Natural killer cell (primary cell): ENCODE measurements at places on chromosomes 5 and 9.

GRCh38 chr9:36946653-36947052 lies 87.4 kb downstream of the PAX5 start:
- no peaks in the 10 kb centered on the region for H3K4me1 ChIP-seq
- no peak for DNase-seq
- no peaks in the 10 kb centered on the region for H3K27me3 ChIP-seq
- H3K4me3 ChIP-seq: no peak overlapping the region
- H3K27ac ChIP-seq: no peak overlapping the region

DNA sequence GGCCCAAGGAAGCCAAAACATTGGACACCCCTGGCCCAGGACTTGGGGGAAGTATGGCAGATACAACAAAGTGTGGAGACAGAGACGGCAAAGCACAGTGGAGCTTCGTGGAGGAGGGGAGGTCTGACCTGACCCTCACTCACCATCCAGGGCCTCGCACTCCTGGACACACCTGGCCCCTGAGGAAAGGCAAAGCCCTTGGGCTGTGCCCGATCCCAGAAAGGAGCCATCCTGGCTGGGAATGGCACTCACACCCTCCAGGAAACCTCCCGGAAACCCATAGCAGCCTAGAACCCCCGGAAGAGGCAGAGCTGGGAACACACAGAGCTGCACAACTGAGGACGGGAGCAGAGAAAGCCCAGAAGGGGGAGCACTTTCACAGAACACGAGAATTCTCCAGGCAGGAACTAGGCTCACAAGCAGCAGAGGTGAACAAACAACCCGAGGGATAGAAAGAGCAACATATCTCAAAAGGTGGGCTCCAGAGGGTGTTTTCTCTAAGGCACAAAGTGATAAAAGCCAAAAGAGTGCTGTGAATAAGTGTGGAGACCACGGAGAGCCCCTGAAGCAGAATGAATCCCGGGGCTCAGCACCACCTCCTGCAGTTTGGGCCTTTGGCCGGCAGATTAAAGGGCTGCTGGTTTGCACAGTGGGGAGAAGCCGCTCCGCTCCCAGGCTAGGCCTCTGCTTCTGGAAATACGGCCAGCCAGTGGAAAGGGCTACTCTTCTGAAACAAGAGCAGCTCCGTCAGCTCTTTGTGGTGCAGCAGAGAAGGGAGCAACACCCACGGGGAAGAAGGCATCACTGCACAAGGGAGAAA lies 108.2 kb downstream of the UBE2R2 start:
- H3K27me3 ChIP-seq: no peaks in the 10 kb centered on the region
- H3K36me3 ChIP-seq: peaks cover 71% of the 10 kb centered on the region
- H3K4me1 ChIP-seq: no peaks in the 10 kb centered on the region
- no peak overlapping the region for H3K27ac ChIP-seq
- peak; percentile 44 for DNase-seq
- no peak overlapping the region for H3K4me3 ChIP-seq

- H3K4me1 ChIP-seq: peaks cover 81% of the 10 kb centered on the region
- H3K27me3 ChIP-seq: no peaks in the 10 kb centered on the region
- H3K27ac ChIP-seq: peak overlapping the region; percentile 89
- peak overlapping the region; percentile 1 for H3K4me3 ChIP-seq
- peak; percentile 86 for DNase-seq
Observed at GRCh38 chr9:133371261-133371711, 4.6 kb downstream of the SURF4 start.

DNA sequence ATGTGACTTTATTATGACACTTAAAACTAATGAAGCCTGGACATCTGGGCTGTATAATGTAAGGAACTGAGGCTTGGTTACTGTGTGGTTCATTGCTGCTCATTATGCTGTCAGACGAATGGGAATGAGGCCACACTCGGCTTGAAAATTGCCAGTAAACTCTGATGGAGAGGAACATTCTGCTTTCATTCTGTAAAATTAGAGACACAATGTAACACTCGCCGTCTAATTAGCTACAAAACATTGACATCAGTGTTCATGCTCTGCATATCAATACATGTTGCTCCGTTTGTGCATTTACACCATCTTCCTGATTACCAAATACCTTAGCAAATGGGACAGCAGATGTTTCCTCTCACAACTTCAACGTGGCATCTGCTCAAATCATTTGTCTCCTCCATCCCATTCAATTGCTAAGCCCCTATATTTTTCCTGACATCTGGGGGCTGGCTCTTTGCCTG lies 133.0 kb downstream of the SLC28A3 start:
- H3K4me1 ChIP-seq: no peaks in the 10 kb centered on the region
- no peak overlapping the region for H3K4me3 ChIP-seq
- H3K27ac ChIP-seq: no peak overlapping the region
- no peaks in the 10 kb centered on the region for H3K27me3 ChIP-seq

DNA sequence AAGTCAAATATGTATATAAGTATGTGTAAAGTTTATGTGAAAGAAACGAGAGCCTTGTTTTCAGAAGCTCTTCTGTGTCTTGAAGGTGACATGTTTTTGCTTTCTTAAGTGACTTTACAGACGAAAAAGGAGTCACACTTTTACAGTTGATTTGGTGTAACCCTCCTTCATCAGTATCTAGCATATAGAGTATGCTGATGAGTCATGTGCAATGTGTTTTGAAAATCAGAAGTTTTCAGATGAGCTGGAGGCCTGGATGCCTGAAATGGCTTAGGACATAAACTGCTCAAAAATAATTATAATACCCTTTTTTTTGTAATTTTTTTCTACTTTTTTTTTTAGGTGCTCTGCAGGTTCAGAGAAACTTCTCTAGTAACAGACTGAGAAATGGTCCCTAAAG lies 209.5 kb downstream of the CD180 start:
- no peaks in the 10 kb centered on the region for H3K27me3 ChIP-seq
- no peak for DNase-seq
- no peaks in the 10 kb centered on the region for H3K36me3 ChIP-seq
- no peak overlapping the region for H3K4me3 ChIP-seq
- no peak overlapping the region for H3K27ac ChIP-seq

DNA sequence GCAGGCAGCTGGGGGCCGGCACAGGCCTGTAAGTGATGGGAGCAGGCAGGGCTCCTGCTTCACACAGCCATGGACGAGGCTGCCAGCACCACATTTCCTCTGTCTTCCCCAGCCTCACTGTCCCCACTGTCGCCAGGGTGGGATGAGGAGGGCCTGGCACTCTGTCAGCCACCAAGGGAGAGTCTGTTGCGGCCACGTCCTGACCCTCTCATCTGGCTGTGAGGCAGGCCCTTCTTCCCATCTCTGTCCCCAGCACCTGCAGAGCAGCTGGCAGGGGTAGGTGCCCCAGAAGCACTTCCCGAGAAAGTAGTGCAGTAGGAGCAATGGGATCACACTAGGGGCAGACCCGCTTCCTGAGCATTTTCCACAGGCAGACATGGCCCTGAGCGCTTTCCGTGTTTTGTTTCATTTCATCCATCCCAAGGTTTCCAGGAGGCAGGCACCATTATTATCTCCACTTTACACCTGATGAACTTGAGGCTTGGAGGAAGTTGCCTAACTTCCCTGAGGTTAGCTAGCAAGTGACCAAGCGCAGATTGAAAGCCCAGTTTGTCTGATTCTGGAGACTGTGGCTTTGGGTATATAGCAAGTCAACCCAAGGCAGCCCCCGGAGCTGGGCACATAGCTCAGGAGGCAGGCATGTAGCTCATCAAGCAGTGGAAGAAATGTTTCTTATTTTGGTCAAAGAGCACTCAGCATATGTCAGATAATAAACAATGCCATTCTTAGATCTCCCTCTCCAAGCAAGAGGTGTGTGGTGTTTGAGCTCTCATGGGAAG lies 202.4 kb downstream of the DAB2IP start:
- no peak overlapping the region for H3K4me3 ChIP-seq
- H3K36me3 ChIP-seq: no peaks in the 10 kb centered on the region
- no peaks in the 10 kb centered on the region for H3K4me1 ChIP-seq
- H3K27me3 ChIP-seq: no peaks in the 10 kb centered on the region

GRCh38 chr5:64260756-64261155 lies 95.1 kb downstream of the RNF180 start:
- H3K27ac ChIP-seq: no peak overlapping the region
- H3K4me1 ChIP-seq: no peaks in the 10 kb centered on the region
- H3K27me3 ChIP-seq: no peaks in the 10 kb centered on the region
- no peaks in the 10 kb centered on the region for H3K36me3 ChIP-seq
- no peak overlapping the region for H3K4me3 ChIP-seq

GRCh38 chr5:143882520-143882919 lies 70.6 kb downstream of the HMHB1 start:
- no peak overlapping the region for H3K4me3 ChIP-seq
- H3K27me3 ChIP-seq: no peaks in the 10 kb centered on the region
- no peaks in the 10 kb centered on the region for H3K4me1 ChIP-seq
- H3K36me3 ChIP-seq: no peaks in the 10 kb centered on the region
- H3K27ac ChIP-seq: no peak overlapping the region

DNA sequence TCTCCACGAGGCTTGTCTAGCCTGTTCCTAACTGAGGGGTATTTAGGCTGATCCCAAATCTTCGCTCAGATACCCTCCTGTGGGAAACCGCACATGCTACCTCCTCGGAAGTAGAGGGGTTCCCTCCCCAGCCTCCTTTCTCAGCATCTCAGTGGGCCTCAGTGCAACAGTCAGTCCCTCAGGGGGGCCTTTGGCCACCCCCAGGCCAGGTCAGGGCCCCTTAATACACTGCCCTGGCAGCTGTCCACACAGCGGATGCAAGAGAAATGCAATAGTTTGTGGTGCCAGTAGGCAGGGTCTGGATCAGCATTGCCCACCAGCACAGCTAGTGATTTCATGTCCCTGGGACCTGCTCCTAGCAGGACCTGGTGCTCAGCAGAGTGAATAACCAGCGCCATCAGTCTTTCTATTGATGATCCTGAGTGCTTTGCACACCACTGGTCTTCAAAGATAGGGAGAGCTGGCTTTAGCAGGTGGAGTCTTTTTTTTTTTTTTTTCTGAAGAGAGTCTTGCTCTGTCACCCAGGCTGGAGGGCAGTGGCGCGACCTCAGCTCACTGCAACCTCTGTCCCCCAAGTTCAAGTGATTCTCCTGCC lies 7.5 kb downstream of the PLPP7 start:
- no peaks in the 10 kb centered on the region for H3K36me3 ChIP-seq
- no peak for DNase-seq
- H3K27me3 ChIP-seq: no peaks in the 10 kb centered on the region
- H3K4me1 ChIP-seq: no peaks in the 10 kb centered on the region

DNA sequence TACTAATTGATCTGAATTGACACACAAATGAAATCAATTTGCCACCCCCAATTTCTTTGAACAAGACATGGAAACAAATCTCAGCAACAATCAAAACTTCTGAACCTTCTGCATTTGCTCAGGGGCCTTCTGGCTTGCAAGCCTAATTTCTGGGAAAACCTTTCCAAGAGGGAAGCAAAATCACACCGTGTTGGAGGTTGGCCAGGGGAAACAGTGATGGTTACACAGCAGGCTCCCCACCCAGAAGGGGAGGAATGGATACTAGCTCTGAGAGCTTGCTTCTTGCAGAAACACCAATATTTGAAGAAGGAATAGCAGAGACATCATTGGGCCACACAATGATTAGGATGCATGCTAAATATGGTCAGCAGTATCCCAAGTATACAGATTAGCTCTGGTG lies 488.6 kb upstream of the TRPC7 start:
- no peaks in the 10 kb centered on the region for H3K36me3 ChIP-seq
- no peak for DNase-seq
- H3K4me1 ChIP-seq: no peaks in the 10 kb centered on the region
- H3K27ac ChIP-seq: no peak overlapping the region

DNA sequence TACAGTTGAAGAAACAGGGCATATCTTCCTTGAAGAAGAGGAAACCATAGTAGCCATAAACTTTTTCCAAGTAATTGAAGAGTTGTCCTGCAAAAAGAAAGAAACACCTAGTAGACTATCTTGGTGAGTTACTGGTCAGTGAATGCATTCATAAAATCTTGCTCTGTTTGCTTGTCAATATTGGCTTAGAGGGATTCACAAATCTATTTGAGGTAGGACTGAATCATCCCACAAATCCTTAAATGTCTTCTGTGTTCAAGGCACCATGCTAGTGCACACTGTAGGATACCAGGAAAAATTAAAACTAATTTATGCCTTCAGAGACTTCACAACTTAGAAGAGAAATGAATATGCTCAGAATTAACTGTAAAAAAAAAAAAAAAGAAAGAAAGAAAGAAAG lies 57.6 kb downstream of the GRAMD2B start:
- peaks cover 20% of the 10 kb centered on the region for H3K36me3 ChIP-seq
- no peak for DNase-seq
- H3K27me3 ChIP-seq: no peaks in the 10 kb centered on the region
- H3K27ac ChIP-seq: no peak overlapping the region

- no peaks in the 10 kb centered on the region for H3K27me3 ChIP-seq
- peak; percentile 80 for DNase-seq
- H3K36me3 ChIP-seq: no peaks in the 10 kb centered on the region
- H3K4me3 ChIP-seq: no peak overlapping the region
- no peak overlapping the region for H3K27ac ChIP-seq
Observed at GRCh38 chr5:176837707-176838115, 27.4 kb downstream of the UNC5A start.

GRCh38 chr9:99185348-99185632 lies 36.5 kb downstream of the ALG2 start:
- H3K27me3 ChIP-seq: no peaks in the 10 kb centered on the region
- no peak overlapping the region for H3K27ac ChIP-seq
- no peaks in the 10 kb centered on the region for H3K36me3 ChIP-seq
- H3K4me1 ChIP-seq: peaks cover 27% of the 10 kb centered on the region

- no peaks in the 10 kb centered on the region for H3K4me1 ChIP-seq
- H3K27me3 ChIP-seq: no peaks in the 10 kb centered on the region
- no peak for DNase-seq
- no peak overlapping the region for H3K27ac ChIP-seq
- H3K36me3 ChIP-seq: no peaks in the 10 kb centered on the region
- no peak overlapping the region for H3K4me3 ChIP-seq
Observed at GRCh38 chr9:114123031-114123977, 24.2 kb upstream of the KIF12 start.

- no peaks in the 10 kb centered on the region for H3K27me3 ChIP-seq
- no peaks in the 10 kb centered on the region for H3K4me1 ChIP-seq
- no peak for DNase-seq
- no peak overlapping the region for H3K4me3 ChIP-seq
Observed at GRCh38 chr5:168172760-168173223, 118.7 kb upstream of the WWC1 start.

DNA sequence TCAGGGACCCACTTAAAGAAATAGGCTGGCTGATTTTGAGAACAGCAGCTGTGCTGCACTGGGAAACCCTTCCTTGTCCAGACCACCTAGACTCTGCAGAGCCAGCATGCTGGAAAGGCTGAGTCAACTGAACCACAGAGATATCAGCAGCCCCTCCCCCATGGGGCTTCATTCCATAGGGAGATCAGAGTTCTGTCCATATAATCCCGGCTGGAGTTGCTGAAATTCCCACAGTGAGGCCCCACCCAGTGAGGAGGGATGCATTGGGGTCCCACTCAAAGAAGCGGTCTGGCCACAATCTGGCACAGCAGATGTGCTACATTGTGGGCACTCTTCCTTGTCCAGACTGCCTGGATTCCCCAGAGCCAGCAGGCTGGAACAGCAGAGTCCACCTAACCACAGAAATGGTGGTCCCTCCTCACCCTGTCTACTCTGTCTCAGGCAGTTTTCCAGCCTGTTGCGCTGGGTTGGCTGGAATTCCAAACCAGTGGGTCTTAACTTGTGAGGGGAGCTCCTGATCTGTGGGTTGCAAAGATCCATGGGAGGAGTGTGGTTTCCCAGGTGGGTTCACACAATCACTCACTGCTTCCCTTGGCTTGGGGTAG lies 127.1 kb downstream of the RNF180 start:
- no peak for DNase-seq
- no peaks in the 10 kb centered on the region for H3K4me1 ChIP-seq
- no peak overlapping the region for H3K27ac ChIP-seq
- no peaks in the 10 kb centered on the region for H3K27me3 ChIP-seq
- H3K4me3 ChIP-seq: no peak overlapping the region
- H3K36me3 ChIP-seq: no peaks in the 10 kb centered on the region
